ENCODE measurements at places on chromosomes 16 and 17.
A peak's percentile ranks its signal among the peaks of the same experiment; 100 is the strongest.

- no peak for DNase-seq
Observed at GRCh38 chr16:47204736-47205504, 61.2 kb upstream of the NETO2 start.

GRCh38 chr17:60524463-60525327, 1.3 kb downstream of the APPBP2 start:
- peak; percentile 57 for DNase-seq

- peak; percentile 37 for DNase-seq
Observed at GRCh38 chr17:32771396-32771795, 105.5 kb downstream of the MYO1D start.

- no peak for DNase-seq
Observed at GRCh38 chr17:82782657-82783207, 30.9 kb downstream of the TBCD start.

DNA sequence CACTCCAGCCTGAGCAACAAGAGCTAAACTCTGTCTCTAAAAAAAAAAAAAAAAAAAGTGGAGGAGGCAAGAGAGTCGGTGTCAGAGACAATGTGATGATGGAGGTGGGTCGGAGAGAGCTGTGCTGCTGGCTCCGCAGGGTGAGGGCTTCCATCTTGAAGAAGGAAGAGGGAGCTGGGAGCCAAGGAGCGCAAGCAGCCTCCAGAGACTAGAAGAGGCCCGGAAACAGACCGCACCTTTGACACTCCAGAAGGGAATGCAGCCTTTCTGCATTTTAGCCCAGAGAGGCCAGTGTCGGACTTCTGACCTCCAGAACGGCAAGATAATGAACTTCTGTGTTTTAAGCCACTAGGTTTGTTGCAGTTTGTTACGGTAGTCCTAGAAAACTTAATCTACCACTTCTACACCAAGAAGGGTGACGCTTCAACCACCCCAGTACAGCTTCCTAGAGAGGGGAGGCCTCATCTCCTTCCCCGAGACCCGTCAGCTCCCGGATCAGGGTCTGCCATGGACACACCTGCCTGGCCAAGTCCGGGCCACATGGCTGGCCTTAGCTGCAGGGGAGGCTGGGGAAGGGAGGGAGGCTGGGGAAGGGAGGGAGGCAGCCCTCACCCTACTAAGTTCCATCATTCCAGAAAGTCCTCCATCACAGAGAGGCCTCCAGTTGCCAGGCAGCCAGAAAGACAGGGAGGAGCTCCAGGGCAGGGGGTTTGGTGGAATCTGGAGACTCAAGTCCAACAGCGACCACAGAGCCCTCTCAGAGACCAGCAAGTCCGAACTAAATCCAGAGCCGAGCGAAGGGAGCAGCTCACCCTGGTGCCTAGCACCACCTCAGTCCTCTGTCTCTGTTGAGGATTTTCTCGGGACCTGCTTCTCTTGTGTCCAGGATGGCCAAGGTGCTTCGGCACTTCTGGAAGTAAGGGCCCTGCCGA, 13.2 kb upstream of the RBFOX3 start:
- DNase-seq, result no peak

GRCh38 chr17:75307957-75308731, 18.9 kb upstream of the SLC25A19 start:
- no peak for DNase-seq

GRCh38 chr17:15081008-15081407, 184.1 kb downstream of the PMP22 start:
- DNase-seq, result no peak

DNA sequence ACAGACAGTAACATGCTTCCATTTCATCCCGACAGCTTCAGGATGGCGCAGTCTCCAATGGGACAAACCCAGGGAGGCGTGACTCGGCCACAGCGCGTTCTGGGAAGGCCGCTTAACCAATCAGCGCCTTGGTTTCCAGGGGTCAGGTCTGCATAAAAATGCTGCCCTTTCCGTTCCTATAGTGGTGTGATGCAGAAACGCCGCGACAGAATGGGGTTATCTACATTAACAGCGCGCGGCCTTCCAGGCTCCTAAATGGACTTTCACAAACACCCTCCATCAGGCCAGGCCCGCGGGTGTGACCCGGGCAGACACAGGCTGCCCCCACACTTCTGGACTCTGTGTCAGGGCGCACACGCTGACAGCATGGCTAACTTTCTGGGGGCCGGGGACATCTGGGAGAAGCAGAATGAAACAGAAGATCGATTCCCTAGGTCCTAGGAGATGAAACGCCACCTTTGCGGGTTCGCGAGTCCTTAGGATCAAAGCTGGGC, 792 bp downstream of the TMEM231 start:
- peak; percentile 95 for DNase-seq
